ENCODE measurements at places on chromosomes 3 and 15.

GRCh38 chr3:151204530-151205402 lies 1.8 kb upstream of the GPR171 start:
- DNase-seq, result peak; percentile 67

DNA sequence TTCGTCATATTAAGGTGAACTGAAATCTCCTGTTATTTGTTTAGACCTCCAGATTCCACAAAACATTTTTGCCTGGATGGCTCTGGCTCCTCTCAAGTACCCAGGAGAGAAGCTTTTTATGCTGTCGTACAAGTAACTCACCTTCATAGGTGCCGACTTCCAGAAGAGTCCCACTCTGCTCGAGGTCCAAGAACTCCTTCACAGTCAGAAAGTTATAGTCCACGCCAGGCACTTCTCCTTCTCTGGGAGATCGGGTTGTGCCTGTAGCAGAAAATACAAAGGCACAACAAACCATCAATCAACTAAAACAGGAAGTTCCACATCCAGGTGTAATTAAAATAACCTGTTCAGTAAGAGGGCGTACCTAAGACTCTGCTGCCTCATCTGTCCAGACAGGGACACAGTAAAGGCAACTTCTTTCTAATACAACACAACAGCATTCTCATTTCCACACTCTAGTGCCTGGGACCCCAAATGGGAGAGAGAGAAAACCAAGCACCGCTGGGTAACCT lies 545.3 kb downstream of the MAGI1 start:
- no peak for DNase-seq

DNA sequence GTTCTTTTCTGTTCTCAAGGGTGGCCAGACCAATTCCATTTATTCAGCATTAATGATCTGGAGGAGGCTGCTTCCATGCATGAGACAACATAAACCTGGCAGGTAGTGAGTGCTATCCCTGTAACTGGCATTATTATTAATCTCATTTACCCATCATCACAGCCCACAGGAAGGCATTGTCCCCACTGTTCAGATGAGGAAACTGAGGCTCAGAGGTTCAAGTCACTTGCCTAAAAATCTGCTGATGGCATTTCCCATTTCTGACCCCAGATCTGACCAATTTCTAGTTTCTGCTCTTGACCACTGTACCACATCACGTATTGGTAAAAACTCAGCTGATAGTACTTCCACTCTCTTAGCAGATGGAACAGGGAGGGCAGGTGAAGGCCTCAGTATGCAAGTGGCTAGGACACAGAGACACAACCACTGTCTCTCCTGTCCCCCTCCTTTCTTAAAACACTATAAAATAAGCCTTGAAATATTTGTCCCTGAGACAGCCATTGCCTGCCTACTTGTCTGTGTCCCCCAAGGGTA lies 36.1 kb downstream of the TRANK1 start:
- no peak for DNase-seq

DNA sequence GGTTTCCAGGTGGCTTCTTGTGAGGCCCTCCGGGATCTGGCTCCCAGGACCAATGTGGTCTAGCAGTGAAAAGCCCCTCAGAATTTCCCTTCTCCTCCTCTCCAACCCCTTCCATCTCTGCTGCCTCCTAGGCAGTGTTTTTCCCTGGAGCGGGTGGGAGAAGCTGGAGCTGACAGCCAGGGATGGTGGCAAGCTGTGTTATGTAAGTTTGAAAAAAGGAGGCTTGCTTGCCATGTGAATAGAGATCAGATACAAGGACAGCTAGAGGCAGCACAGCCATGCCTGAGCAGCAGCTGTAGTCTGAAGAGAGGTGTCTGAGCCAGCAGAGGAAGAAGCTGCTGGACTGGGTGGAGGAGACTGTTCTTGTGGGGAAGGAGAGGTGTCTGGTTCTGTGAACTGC lies 20.6 kb downstream of the SNAPC5 start:
- no peak for DNase-seq

GRCh38 chr3:151946606-151947005 lies 73.2 kb downstream of the SUCNR1 start:
- no peak for DNase-seq

DNA sequence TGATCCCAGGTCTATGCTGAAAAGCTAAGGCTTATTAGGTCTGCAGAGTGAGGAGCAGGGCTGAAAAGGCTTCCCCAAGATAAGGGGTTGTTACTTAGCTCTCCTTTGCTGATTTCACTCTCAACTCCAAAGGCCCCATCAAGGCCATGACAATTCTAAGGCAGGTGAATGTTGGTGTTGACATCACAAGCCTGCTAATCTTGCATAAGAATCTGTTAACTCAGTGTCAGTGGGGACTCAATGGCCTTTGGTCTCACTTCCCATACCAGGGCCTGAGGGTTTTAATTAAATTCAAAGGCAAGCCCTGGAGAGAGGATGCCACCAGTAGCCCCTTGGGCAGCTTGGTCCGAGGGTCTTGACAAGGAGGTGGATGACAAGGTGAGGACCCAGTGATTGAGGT lies 9.4 kb upstream of the ALAS1 start:
- no peak for DNase-seq

- DNase-seq, result no peak
Measured at GRCh38 chr3:185693985-185694653, 108.0 kb downstream of the SENP2 start.

- no peak for DNase-seq
Measured at GRCh38 chr15:82916161-82916952, 36.2 kb downstream of the HOMER2 start.

- DNase-seq, result no peak
Measured at GRCh38 chr3:142053835-142054234, 95.5 kb downstream of the TFDP2 start.

DNA sequence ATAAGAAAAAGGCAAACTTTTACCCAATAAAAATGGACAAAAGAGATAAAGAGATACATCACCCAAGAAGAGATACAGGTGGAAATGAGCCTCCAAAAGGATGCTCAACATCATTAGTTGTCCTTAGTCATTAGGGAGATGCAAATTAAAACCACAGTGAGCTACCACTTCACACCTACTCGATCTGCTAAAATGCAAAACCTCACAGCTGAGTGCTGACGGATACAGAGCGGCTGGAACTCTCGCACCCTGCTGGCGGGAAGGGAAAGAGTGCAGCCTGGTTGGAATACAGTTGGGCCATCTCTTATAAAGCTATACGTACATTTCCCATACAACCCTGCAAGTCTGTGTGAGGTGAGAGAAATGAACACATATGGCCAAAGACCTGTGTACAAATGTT lies 78.5 kb upstream of the PRR20G start:
- no peak for DNase-seq

DNA sequence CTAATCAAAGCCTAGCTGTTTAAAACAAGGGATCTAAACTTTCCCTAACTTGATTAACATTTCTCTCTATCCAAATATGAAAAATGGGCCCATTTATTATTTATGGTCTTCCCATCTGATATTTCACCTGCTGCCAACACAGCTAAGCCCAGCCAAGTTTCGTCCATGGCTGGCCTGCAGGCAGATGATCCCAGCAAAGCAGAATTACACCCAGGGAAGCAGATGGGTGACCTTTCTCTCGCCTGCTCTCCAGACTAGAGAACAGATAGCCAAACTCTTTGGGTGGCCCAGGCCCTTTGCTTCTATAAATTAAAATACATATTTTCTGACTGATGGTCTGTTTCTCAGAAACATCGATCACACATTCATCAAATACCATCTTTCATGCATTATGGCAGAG lies 1038.8 kb downstream of the AGBL1 start:
- no peak for DNase-seq

- DNase-seq, result no peak
Measured at GRCh38 chr3:195886181-195887141, 21.9 kb downstream of the TNK2 start.

GRCh38 chr15:78943692-78944091 lies 1.2 kb downstream of the CTSH start:
- DNase-seq, result no peak

- no peak for DNase-seq
Measured at GRCh38 chr3:51779137-51779536, at the start of gene IQCF6. Gene IQCF6 (minus strand): TSS chr3:51779237. CDS start chr3:51779224, 13 bp downstream.

DNA sequence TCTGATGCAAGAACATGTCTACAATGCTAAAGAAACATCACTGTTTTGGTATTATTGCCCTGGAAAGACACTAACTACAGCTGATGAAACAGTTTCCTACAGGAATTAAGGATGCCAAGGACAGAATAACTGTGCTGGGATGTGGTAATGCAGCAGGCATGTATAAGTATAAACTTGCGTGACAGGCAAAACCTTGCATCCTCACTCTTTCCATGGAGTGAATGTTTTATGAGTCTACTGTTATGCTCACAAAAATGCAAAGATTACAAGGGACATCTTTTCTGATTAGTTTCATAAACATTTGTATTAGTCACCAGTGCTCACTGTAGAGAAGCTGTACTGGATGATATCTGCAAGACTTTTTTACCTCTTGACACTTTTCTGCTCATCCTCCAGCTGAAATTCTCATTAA lies 143.6 kb downstream of the NAALADL2 start:
- DNase-seq, result no peak

- DNase-seq, result no peak
Measured at GRCh38 chr15:24772266-24772665, 96.7 kb downstream of the NPAP1 start.

- no peak for DNase-seq
Measured at GRCh38 chr3:88034491-88035275, 24.1 kb downstream of the CGGBP1 start.

DNA sequence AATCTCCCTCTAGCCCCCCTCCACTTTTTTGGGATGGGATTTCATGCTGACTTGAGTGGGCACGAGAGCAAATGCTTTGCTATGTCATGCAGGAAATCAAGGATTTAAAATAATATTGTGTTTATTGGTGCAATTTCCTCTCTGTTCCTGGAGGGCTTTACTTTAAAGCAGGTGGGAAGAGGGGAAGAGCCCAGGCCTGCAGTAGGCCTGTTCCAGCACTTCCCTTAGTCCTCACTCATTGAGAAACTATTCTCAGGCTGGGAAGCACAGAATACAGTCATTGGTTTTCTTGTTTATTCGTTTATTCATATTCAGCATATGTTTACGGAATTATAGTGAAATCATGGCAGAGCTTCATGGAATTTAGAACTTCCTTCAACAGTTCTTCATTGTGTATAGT lies 41.7 kb upstream of the SPSB4 start:
- DNase-seq, result no peak

DNA sequence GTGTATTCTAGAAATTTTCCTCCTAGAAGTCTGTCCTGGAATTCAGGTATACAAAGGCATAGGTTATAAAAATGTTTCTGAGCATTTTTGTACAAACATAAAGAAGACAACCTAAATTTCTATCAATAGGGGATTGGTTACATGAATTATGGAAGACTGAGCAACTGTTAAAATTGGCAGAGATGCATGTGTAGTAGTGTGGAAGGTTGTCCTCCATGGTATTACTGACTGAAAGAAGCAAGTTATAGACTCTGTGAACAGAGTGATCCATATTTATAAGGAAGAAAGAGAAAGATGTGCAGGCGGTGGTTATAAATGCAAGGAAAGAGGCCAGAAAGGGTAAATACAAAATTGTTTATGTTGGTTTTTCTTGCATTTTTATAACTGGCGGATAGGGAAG lies 38.3 kb upstream of the CMTM7 start:
- DNase-seq, result no peak

- DNase-seq, result no peak
Measured at GRCh38 chr3:52213901-52214300, 11.5 kb downstream of the TLR9 start.

GRCh38 chr3:58329150-58329921 lies 3.4 kb upstream of the PXK start:
- DNase-seq, result no peak

DNA sequence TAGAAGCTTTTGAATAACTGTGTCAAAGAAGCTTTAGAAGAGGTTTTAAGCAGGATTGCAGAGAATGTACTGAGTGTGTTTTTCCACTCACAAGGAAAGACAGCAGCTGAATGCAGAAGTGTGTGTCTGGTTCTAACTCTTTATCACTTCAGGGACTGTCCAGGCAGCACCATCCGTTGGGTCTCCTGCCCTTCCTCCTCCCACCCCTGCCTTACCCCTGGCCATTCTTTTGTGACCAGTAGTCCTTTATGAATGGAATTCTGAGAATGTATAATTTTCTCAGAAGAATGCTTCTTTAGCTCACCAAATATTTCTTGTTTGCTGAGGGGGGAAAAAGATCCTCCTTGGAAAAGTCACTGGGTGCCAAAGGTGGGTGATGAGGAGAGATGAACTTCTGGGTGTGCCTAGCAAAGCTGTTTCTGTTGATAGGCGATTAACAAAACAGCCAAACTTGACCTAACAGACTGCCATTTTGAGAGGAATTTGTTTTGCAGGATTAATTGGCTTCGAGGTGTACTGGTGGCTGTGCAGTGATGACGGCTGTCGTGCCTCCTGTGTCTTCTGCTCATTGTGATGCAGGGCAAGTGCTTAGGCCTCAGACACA lies 70.9 kb downstream of the IGF1R start:
- DNase-seq, result no peak

All from activated CD4-positive, alpha-beta T cell treated with anti-CD3 and anti-CD28 coated beads, Interleukin-2, Interleukin-6, amounts not matched to agents 100 ng/mL and 50 ng/mL, durations not matched to agents 16 hours and 8 hours (primary cell).